ENCODE measurements at places on chromosomes 5 and 9.

- DNase-seq: no peak
These were observed 1077.7 kb upstream of the SEMA6A start for GRCh38 chr5:117652036-117652957.

DNA sequence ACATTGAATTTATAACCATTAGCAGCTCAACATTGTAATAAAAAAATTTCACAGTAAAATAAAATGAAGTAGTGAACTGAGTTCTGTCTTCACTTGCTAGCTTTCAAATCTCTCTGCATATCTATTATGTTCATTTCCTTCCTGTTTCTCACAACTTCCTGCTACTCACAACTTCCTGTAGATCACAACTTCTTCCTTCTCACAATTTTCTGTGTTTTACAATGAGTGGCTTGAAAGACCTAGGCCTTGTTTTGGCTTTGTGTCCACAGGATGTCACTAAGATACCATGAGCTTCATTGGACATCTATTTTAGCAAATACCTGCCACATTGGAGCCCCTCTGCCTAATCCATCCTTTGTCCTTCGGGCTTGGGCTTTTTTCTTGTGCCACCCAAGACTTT, 480.3 kb upstream of the ADAMTS16 start:
- no peak for DNase-seq

DNA sequence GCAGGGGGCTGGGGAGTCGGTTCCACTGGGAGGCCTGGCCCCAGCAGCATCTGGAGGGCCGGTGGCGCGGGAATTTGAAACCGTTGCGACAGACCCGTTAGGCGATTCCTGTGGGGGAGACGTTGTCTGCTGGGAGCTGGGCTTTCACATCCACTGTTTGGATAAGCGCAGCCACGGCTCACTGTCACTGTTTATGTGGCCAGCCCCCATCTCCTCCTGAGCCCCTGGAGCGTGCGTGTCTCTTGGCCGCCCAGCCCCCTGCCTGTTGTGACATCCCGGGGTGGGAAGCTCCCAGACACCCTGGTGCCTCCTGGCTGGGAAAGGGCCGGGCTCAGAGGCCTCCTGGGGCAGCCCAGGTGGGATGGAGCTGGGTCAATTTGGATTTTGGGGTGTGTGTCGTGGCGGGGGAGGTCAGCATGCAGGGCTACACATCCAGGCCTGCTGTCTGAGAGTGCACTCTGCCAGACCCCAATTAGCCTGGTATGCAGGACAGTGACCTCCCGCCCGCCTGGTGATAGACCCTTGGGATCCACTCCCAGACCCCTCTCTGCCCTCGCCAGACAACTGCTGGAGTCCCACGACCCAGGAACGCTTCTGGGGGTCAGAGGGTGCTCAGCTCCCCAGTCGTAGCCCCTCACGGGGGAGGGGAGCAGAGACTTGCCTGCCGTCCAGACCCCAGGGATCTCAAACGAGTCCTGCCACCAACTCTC, 62.0 kb upstream of the RNU6ATAC start:
- DNase-seq: no peak

DNA sequence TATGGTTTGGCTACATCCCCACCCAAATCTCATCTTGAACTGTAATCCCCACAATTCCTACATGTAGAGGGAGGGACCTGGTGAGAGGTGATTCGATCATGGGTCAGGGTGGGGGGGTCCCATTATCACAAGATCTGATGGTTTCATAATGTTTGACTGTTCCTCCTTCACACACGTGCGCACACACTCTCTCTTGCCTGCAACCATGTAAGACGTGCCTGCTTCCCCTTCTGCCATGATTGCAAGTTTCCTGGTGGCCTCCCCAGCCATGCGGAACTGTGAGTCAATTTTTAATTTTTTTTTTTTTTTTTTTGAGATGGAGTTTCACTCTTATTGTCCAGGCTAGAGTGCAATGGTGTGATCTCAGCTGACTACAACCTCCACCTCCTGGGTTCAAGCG, 27.0 kb downstream of the FAM169A start:
- no peak for DNase-seq

DNA sequence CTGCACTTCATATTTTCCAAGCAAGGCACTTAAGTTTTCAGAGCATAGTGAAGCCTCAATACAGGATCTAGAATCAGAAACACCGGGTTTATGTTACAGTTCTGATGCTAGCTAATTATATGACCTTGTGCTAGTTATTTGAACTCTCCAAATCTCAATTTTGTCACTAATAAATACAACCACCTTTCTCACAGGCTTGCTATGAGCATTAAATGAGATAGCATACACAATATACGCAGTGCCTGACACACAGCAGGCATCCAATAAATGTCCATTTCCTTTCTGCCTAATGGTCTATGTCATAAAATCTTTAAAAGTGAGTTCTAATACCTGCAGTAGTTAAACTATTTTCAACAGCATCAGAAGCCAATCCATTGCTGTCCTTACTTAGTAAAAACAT, 32.9 kb downstream of the NADK2 start:
- DNase-seq: no peak

DNA sequence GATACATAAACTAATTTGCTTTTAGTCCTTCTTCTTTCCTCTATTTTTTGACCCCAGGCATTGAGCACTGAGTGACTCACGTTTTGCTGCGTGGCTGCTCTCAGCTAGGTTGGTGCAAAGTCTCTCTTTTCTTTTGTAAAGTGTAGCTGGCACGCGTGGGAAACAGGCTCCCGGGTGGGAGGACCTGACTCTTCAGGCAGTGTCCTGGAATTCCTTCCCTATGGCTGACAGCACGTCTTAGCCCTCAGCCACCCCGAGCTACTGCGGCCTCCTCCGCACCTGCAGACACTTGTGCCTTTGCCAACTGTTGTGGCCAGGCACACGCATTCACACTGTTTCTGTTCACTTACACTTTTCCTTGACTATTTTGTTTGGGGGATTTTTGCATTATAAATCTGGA, 877 bp upstream of the SCGB3A1 start:
- no peak for DNase-seq

GRCh38 chr5:135212361-135213026, 178.5 kb upstream of the PITX1 start:
- DNase-seq: no peak

- no peak for DNase-seq
These were observed 280.7 kb upstream of the ZNF608 start for GRCh38 chr5:125026867-125027731.

DNA sequence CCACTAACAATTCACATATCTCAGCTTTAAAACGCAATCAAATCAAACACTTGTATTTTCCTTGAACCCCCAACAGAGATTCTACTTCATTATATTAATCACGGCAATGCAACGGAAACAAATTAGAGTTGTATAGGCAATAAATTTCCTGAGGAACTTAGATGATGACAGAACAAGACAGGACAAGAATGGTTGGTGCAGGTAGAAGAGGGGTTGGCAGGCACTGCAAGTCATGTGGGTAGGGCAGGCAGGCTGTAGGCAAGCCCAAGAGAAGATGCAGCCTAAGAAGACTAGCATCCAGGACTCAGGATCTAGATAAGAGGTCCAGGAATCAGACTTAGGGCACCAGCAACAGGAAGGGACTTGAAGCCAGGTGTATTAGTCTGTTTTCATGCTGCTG, 16.6 kb upstream of the FEM1C start:
- DNase-seq: no peak

GRCh38 chr5:31364881-31365636, 166.8 kb downstream of the DROSHA start:
- DNase-seq: no peak

GRCh38 chr9:33439731-33440130, 7.7 kb downstream of the AQP3 start:
- DNase-seq: no peak

DNA sequence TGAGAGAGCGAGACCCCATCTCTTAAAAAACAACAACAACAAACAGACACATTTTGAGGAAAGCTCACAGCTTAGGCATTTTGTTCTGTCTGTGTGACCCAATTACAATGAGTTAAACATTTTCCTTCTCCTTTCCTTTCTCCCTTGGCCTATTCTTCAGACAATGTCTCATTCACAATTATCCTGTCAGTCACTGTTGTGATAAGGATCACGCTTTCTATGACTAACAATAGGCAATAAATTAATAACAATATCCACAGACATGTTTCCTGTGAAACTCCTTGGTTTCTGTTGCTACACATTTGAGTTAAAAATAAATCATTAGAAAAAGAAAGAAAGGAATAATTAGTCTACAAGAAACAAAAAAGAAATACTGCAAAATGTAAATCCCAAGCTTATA, 19.8 kb upstream of the CARTPT start:
- DNase-seq: no peak

DNA sequence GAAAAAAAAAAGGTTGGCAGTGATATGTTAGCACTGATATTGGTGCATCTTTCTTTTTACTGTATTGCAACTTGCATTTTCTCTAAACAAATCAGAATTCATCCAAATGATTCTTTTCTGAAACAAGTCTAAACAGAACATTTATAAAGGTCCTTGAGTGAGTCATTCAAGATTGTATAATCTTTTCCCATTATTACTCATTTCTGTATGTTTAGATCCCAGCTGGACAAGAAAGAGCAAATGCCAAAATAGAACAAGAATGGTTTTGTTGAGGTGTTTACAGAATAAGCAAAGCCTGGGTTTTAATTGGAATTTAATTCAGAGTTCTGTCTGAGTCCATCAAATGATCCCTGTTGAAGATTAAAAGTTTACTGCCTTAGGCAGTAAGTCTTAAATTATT, 112.3 kb downstream of the VCAN start:
- no peak for DNase-seq

DNA sequence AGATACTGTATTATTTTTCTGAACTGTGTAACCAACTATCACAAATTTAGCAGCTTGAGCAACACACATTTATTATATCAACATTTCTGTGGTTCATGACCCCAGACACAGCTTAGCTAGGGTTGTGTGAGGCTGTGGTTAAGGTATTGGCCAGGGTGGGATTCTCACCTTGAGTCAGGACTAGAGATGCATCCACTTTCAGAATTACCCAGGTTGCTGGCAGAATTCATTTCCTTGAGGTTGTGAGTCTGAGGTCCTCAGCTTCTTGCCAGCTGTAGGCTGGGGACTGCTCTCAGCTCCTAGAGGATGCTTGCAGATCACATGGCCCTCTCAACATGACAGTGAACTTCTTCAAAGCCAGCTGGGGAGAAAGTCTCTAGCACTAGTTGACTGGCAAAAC, 122.5 kb upstream of the RASGRF2 start:
- no peak for DNase-seq
